Right kidney (tissue), 9 donors: ENCODE measurements at places on chromosomes 6 and 20.
A peak's percentile ranks its signal among the peaks of the same experiment; 100 is the strongest.

GRCh38 chr20:43188234-43188653 lies 1.5 kb downstream of the PTPRT start:
- no peak for DNase-seq

DNA sequence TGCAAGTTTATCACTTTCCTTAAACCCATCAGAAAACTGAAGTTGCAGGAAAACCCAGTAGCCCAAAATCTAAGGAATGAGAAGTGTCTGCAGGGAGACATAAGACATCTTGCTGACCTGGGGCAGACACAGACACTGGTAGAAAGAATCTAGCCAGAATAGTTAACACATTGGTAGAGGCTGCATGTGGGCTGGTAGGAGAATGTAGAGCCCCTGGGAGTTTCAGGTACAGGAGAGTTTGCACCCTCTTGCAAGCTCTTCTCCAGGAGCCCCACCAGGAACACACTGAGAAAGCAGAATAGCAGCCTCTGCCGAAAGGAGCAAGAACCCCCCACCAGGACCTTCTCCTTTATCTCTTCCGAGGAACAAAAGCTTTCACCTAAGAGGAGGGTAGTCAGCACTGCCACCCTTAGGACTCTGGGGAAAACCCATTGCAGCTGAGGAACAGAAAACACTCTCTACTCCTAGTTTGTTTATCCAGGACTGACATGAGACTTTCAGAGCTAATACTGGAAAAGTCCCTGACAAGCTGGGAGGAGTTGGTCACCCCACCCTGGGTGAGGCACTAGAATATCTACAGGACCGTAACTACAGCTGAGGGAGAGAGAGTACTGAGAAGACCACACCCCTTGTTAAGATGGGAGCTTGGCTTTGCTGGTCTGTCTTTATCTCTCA lies 10.5 kb upstream of the OGFRL1 start:
- DNase-seq: no peak

GRCh38 chr20:55103188-55103587 lies 627.8 kb downstream of the DOK5 start:
- no peak for DNase-seq

GRCh38 chr6:30641048-30641447 lies 5.9 kb upstream of the C6orf136 start:
- DNase-seq: no peak

DNA sequence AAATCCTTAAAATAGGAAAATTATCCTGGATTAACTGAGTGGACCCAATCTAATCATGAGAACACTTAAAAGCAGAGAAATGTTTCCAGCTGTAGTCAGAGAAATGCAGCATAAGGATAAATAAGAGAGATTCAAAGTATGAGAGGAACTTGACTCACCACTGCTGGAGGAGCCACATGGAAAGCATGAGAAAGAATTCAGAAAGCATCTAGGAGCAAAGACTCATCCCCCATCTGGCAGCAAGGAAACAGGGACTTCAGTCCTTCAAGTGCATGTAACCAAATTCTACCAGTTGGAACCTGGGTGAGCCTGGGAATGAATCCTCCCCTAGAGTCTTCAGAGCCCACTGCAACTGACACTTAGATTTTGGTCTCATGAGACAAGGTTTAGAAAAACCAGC lies 33.7 kb downstream of the RNF146 start:
- DNase-seq: no peak

DNA sequence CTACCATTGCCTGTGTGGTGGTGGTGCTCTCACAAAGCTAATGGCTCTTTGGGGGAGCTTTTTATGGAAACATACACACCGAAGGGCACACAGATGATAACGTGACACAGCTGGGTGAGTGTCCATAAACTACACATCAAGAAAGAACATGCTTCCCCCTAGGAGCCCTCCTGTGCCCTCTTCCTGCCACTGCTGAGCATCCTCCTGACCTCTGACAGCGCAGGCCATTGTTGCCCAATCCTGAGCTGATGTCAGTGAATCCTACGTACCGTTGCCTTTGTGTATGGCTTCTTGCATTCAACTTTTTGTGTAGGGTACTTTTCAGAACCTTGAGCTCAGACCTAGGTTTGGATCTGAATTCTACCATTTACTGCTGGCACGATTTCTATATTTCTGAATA lies 65.8 kb upstream of the SLC22A1 start:
- DNase-seq: no peak

GRCh38 chr20:44589537-44589936 lies 7.2 kb downstream of the PKIG start:
- no peak for DNase-seq

GRCh38 chr20:17457588-17458190 lies 73.5 kb downstream of the BFSP1 start:
- no peak for DNase-seq

GRCh38 chr6:3585320-3585935 lies 128.6 kb upstream of the SLC22A23 start:
- DNase-seq: no peak

GRCh38 chr20:61699495-61700374 lies 365.9 kb downstream of the TAF4 start:
- DNase-seq: no peak

DNA sequence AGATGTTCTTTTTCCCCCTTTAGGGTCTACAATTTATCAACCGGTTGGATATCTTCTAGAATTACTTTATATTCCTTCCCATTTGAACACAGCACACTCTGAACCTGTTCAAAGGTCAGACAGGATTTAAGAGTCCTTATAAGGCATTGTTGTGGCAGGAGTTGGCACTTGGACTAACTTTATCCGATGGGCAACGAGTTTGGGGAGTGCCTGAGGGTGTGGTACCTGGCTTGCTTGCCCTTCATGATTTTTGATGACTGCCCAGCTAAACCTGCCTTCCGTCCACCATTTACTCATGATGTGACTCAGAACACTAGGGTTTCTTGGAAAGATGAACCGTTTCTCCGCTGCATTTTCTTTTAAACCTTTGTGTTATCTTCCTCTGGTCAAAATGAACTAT lies 285.2 kb downstream of the FOXC1 start:
- no peak for DNase-seq

DNA sequence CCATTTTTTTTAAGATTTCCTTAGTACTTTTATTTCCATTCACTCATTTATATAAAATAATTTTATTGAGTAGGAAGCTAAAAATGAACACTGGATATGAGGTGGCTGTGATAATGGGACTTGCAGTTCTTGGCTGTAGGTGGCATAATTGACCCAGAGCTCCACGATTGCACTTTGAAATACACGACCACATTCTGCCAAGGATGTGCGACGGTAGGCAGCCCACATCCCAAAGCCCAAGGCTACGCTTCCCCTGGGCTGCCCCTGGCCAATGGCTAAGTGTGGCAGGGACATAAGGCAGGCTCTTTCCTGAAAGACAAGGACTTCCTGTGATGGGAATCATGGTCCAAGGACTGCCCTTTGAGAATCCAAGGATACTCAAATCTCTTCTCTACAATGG lies 43.7 kb upstream of the ADTRP start:
- no peak for DNase-seq

DNA sequence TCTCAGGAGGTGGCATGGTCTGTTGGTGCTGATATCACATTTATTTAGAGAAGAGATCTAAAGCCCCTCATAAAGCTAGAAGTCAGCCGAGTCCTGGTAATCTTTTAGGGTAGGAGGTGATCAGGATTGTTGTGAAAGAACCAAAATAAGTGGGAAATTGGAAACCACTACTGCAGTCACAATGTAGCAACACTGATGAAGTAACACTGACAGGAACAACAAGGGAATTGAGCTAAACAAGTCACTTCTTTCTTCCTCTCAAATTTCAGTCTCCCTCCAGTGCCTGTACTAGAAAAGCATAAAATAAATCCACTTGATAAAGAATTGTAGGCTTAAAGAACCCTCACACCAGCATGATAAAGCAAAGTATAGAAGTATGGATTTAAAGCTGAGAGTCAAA lies 1509.0 kb downstream of the GRIK2 start:
- DNase-seq: no peak

DNA sequence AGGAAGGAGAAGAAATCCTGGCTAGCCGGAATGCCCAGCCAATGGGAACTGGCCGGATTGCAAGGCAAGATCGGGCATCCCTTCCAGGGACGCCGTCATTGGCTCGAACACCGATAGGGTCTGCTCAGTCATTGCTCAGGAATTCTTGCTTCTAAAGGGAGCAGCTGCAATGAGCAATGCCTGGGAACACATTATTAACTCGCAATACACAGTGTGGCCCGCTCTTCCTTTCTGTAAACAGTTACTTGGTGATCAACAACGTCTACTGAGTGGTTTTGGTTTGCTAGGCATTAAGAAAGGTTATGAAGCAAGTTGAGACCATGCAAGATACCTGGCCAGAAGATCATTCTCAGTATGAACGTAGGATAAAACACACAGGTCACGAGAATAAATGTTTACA lies 165.4 kb upstream of the CITED2 start:
- DNase-seq: no peak

DNA sequence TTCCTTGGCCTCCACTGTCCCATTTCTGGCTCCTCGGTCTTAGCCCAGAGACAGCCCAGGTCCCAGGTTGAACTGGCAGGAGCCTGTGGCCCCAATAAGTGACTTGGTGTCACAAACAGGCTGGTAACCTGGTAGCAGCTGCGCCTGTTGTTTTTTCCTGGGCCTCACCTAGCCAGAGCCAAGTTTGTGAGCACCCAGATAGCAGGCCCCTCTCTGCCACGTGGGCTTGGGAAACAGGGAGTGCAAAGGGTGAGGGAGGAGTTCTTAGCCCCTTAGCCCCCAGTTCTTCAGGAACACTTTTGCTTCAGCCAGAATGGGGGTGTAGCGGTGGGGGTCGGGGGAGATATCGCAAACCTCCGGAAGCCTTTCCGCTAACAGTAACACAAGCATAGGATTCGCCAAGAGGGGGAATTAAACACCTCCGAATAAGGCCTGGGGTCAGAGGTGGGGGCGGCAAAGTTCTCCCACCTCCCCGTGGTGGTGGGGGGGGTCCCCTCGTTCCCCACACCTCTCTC lies 760 bp downstream of the C6orf132 start:
- peak; percentile 60 for DNase-seq

DNA sequence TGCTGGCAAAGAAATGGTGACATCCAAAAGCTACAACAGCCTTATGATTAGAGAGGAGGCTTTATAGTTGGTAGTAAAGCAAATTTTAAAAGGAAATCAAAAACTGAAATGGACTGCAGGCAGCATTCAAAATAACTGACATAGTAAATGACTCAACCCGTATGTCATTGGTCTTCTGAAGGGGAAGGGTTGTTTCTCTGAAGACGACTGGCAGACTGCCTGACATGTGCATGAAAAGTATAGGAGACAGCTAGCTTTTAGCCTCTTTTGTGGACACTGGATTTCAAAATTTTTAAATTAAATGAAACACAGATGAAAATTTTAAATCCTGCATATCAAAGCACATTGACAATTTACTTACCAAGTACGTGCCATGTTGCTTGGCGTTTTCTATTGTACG lies 90.7 kb downstream of the TRMT6 start:
- no peak for DNase-seq

- no peak for DNase-seq
Measured at GRCh38 chr20:56875052-56875659, 246.1 kb downstream of the TFAP2C start.

GRCh38 chr6:45990162-45990561 lies 25.5 kb downstream of the CLIC5 start:
- no peak for DNase-seq

DNA sequence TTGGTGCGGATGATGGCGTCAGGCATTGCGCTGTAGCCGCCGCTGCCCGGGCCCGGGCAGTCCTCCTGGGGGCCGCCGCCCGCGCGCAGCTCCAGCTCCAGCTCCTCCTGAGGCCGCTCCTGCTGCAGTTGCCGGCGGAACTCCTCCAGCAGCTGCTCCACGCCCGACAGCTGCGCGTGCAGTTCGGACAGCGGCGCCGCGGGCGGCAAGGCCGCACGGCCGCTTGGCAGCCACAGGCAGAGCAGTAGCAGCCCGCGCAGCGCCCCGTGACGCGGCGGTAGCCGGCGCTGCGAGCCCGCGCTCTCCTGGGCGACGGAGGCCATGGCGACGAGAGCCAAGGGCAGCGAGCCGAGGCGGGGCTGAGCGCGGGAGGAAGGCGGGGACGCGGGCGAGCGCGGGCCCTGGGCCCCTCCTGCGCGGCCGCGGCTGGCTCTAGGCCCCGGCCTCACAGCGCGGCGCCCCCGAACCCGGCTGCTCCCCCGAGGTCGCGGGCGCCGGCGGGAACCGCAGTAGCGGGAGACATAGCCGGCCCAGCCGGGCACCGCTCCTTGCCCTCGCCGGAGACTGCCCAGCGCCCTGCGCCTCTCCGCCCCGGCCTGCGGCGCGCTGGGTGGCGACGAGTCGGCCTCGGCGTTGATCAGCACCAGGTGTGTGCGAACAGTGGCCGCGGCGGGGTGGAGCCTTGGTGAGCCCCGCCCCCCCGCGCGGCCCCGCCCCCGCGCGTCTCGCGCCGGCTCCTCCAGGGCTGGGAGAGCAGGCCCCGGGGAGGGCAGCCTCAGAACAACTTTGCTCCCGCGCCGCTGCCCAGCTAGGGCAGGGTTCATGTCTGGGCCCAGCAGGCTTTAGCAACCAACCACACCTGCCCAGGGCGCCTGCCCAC lies at the start of gene LRP11:
Gene LRP11, minus strand, starts transcription at position 662 of the 880 bp plus-strand sequence. Its CDS starts 339 bp downstream, at position 323.
- DNase-seq: peak; percentile 99
